ENCODE measurements at places on chromosomes 6 and 20.

DNA sequence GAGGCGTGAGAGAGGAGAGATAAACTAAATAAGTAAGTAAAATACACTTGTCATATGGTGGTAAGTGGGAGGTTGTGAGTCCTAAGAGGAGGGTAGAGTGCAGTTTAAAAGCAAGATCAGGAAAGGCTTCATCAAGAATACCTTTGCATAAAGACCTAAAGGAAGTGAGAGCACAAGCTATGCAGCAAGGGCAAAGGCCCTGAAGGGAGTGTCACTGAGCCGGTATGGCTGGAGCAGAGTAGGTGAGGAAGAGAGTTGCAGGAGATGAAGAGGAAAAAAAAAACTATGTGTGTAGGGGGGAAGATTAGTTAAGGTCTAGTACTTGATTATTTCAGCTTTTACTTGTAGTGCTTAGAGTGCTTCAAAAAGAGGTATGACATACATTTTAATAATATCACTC lies 11.0 kb downstream of the DNAAF9 start:
- no peak for DNase-seq

DNA sequence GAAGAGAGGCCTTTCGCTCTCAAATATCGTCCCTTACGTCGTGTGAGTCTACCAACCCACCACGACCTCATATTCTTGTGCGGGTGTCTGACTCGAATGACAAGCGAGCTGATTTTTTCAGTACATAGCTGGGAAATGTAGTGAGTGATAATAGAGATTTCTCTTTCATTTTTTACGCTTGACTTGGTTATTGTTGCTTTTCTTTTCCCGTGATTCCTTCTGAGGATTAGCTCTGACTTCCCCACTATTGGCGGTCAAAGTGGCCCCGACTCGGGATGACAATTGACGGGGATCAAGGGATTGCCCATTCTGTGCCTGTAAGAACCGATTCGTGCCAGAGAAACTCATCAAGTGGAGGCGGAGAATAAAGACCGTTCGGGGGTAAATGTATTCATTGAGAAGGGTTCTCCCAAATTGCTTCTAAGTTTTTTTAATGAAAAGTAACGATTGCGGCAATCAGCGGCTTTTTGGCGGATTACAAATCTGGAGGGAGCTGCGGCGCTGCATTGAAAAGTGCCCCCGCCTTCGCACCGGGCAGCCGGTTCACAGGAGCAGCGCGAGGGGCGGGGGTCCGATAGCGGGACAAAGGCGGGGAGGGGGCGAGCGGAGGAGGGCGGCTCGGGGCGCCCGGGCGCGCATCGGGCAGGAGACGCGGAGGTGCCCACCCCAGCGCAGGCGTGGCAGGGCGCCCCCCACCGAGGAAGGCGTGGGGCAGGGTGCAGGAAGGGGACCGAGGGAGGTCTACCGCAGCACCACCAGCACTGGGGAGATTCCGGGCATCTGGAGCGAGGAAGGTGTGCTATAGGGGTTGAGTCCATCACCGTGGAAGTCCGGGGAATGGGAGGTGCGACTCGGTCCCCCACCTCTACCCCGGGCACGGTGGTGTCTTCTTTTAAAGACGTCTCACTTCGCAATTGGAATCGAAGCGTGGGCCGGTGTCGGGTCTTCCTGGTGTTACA lies 44.5 kb upstream of the OSTM1 start:
- no peak for DNase-seq

GRCh38 chr6:116074732-116075390 lies 14.2 kb upstream of the FRK start:
- no peak for DNase-seq

DNA sequence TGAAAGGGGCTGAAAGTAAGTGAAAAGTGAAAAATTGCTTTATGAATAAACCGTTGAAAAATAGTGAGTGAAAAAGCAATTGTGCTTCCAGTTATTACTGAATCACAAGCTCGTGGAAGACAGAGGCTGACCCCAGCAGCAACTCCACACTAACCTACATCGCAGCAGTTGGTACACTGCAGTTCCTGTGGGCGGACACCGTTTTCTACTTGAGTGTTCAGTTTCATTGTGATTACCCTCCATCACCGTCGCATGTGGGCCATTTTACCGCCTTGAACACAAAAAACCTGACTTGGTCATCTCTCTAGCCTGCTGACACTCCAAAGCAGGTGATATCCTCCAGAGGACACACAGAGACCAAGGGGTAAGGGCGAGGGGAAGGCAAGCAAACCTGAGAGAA lies 28.4 kb downstream of the PRDM1 start:
- no peak for DNase-seq

DNA sequence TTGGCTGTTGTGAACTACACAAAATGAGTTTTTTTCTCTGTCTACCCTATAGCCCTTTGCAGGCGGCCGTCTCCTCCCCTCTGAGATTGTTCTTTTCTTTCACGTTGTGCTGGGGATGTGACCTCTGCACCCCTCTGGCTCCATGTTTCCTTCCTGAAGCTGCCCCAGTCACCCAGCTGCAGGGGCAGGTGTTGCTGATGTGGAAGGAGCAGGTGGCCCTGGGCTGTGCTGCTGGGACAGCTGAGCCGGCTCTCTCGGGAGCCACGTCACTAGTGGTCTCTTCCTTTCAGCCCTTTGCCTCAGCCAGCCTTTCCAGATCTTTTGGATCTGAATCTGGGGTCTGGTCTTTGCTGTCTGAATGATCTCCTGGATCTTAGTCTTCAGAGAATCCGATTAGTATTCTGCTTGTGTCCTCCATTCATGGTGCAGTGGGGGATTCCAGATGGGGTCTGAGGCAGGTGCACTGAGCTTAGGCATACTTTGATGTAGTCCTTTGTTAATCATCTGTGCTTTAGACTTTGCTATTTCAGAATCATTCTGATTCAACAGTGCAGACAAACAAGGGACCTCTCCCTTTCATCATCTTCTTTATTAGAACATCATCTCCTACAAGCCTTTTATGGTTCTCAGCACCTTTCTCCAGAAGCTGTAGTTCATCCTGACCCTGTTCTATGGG lies 31.4 kb downstream of the TMEM181 start:
- no peak for DNase-seq

DNA sequence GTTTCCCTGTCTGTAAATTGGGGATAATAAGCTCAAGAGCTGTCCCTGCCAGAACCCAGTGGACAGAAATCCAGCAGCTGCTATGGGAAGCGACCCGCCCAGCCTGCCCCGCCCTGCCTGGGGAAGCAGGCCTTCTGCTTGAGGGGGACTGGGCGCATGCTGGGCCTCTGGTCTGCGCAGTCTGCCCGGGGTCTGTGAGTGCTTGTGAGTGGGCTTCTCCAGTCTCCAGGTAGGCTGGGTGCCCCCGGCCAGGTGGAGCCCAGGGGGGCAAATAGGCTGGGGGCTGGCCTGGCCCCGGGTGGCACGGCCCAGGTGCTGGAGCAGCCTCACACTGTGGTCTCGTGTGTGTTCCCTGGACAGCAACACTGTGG lies 648 bp upstream of the RBBP8NL start:
- DNase-seq = no peak

DNA sequence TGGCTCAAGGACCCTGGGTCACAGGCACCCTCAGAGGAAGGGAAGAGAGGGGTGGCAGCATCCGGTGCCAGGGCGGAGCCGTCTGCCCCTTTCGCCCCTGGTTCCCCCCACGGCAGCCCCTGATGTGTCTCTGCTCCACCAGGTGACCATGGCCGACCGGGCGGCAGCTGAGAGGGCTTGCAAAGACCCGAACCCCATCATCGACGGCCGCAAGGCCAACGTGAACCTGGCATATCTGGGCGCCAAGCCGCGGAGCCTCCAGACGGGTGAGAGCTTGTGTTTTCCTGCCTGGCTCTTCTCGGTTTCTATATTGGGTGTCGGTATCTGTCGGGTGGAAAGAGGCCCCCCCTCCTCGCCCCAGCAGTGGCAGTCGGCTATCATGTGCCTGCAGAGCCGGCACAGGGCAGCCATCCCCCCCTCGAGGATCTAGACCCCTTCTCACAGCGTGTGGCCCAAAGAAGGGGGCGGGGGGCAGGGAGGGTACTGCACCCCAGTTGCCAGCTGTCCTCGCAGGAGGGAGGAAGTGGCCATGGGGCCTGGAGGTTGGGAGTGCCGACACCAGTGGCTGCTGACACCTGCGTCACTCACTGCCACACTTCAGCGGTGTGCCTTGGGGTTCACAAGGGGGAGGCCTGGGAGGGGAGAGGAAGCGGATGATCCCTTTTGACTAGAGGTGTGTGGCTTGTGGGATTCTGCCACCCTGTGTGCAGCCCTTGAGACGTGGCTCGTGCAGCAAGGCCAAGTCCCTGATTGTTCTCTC lies 1.5 kb downstream of the RBM38 start:
- DNase-seq = no peak

DNA sequence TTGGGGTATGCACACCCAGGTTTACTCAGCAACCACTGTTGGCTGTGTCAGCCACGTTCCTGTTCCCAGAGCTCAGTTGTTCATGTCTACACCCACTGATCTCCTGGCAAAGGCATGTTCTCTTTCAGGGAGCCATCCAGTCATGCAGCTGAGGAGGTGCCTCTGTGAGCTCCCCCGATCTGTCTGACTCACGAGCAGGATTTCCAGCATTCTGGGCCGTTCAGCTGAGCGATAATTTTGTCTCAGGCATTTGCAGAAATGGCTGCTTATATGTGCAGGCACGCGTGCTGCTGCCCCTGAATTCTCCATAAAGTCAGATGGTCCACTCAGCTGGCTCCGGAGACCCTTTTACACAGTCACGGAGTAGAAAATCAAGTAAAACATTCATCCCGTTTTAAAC lies 78.4 kb upstream of the IYD start:
- DNase-seq = no peak

- DNase-seq = no peak
These were observed 491.3 kb downstream of the MAFB start for GRCh38 chr20:40197691-40198090.

DNA sequence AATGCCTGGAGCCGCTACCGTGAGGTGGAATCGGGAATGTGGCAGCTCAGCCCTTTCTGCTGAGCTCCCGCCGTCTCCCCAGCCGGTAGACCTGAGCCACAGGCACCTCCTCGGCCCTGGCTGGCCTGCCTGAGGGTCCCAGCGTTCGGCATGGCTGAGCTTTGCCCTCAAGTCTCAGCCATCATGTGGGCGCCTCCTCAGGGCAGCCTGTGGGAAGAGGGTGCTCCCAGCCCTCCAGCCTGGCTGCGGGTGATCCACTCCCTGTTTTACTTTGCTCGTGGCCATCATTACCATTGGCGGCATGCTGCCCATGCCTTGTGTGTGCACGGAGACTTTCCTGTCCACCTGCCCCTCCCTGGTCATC lies 329.7 kb downstream of the CDH4 start:
- no peak for DNase-seq

DNA sequence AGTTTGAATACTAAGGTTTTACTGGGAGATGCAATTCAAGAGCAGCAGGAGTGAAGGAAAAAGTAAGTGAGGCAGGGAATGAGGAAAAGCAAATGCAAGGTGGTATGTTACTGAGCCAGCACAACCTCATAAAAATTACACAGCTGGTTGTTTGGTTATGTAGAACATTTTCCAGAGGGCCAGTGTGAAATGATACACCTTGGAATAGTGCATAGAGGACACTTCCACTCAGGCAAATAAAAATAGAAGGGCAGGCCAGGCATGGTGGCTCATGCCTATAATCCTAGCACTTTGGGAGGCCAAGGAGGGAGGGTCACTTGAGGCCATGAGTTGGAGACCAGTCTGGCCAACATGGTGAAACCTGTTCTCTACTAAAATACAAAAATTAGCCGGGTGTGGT lies 43.4 kb upstream of the POPDC3 start:
- DNase-seq = no peak

DNA sequence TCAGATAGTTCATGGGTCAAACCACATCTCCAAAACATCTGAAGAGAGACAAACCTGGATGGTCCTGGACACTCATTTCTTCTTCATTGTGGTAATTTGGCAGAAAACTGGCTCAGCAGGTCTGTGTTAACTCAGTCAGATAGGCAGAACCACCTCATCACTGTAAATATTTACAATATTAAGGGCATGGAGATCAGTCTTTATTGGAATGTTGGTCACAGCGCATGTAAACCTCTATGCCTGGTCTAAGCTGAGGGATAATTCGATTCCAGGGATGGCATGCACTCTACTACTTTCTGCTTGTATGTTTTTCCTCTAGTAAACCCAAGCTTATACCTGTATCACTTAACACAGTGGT lies 4.0 kb upstream of the TBC1D7 start:
- no peak for DNase-seq

- no peak for DNase-seq
These were observed 17.7 kb downstream of the PCIF1 start for GRCh38 chr20:45951925-45952834.

GRCh38 chr20:45817376-45818194 lies 5.1 kb downstream of the UBE2C start:
- no peak for DNase-seq

- no peak for DNase-seq
These were observed 154.6 kb upstream of the HDAC2 start for GRCh38 chr6:114125576-114125975.

DNA sequence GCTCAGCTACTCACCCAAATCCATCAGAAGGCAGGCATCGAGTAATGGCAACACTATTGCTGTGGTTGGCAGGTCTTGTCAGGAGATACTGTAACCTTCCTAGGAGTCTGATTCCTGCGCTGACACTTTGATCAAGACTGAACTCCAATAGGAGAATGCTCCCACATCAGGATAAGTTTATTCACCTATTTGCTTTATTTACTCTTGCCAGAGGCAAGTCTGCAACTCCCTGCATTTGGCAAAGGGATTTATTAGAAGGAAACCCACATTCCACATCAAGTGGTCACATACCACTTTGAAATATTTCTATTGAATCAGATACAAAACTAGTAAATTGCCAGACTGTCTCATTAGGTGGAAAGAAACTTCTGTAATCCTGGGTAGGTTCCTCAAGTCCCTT lies 43.5 kb downstream of the ZFAND3 start:
- peak; percentile 47 for DNase-seq

DNA sequence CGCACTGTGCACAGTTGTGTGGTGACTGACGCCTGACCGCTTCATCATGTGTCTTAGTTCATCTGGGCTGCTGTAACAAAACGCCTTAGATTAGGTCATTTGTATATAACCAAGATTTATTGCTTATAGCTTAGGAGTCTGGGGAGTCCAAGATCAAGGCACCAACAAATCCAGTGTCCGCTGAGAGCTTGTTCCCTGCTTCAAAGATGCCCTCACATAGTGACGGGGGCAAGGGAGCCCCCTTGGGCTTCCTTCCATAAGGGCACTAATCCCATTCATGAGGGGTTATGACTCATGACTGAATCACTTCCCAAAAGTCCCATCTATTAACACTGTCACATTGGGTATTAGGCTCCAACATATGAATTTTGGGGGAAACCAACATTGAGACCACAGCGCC lies 34.6 kb downstream of the CYP24A1 start:
- no peak for DNase-seq

Data from GM04503 (cell line).